Activated CD4-positive, alpha-beta memory T cell treated with anti-CD3 and anti-CD28 coated beads, Interleukin-2, amount 10 ng/mL, durations not matched to agents 7 days and 5 days (primary cell): ENCODE measurements at places on chromosomes 5 and 9.

DNA sequence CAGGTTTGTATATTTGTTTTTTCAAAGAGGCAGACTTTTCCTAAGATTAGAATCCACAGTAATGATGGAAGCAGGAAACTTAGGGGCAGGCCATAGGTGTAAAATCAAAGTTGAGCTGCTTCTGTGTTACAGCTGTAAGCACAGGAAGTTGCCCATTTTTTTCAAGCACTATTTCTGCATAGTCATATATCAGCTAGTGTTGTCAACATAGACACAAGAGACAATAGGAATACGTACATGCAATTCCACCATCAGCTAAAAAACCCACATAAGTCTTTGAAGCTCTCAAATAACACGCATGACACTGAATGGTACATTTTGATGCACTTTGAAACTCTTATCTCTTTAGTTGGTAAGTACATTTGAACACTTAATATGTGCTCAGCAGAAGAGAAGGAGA lies 20.2 kb upstream of the SMIM15 start:
- no peak for DNase-seq

- DNase-seq, result no peak
Measured at GRCh38 chr9:95133325-95133705, 184.2 kb downstream of the FANCC start.

DNA sequence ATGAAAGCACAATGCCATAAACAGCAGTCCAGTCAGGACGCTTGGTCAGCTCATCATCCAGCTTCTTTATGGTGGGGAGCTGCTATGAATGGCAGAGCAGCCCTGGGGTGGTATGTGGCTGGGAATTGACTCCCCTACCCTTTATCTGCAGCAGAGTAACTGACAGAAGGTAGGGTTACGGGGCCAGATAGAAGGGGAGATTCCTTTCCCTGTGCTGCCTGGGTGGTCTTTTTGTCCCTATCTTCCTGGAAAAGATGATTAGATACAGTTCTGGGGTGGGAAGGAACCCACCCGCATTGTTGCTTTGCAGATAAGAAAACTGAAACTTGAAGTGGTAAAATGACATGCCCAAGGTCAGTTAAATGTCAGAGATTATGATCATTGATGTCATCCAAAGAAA lies 405.5 kb downstream of the ARHGEF28 start:
- no peak for DNase-seq

DNA sequence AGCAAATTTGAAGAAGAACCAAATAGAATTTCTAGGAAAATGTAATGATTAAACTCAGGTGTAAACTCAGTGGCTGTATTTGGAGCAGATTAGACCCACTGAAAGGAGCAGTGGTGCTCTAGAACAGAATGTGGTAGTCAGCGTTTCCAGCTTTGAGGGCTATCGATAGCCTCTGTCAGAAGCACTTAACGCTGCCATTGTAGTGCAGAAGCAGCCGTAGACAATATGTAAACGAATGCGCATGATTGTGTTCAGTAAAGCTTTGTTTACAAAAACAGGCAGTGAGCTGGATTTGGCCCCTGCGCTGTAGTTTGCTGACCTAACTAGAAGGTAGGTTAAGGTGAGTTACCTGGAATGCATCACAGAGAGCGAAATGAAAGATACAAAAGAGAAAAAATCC lies 72.0 kb downstream of the FAM78A start:
- DNase-seq, result no peak

DNA sequence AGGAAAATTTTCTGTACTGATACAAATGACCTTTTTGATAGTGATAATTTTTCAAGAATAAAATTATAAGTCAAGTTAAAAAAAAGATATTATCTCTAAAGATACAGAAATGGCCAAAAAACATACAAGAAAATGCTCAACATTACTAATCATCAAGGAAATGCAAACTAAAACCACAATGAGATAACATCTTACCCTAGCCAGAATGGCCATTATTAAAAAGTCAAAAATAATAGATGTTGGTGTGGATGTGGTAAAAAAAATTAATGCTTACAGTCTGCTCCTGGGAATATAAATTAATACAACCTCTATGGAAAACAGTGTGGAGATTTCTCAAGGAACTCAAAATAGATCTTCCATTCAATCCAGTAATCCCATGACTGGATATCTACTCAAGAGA lies 22.9 kb upstream of the PTGER4 start:
- no peak for DNase-seq

GRCh38 chr5:180169248-180170105 lies 39.5 kb downstream of the RASGEF1C start:
- no peak for DNase-seq

DNA sequence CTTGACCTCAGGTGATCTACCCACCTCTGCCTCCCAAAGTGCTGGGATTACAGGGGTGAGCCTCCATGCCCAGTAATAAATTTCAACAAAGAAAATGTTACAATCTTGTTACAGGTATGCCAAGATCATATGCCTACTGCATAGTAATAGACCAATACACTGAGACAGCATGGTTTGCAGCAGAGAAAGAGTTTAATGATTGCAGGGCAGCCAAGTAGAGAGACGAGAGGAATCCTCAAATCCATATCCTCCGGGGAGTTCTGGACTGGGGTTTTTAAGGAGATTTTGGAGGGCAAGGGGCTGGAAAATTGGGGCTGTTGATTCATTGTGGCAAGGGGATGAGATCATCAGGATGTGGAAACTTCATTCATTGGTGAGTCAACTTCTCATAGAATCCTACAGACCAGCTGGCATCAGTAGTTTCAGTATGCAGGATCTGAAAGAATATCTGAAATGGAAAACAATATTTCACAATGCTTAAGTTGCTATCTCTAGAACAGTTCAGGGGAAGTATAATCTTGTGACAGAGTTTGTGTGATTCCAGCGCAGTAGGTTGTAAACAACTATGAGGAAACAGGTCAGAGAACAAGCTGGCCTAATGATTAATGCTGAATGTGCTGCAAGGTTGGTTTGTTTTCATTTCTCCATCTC lies 14.8 kb upstream of the TUT7 start:
- no peak for DNase-seq

DNA sequence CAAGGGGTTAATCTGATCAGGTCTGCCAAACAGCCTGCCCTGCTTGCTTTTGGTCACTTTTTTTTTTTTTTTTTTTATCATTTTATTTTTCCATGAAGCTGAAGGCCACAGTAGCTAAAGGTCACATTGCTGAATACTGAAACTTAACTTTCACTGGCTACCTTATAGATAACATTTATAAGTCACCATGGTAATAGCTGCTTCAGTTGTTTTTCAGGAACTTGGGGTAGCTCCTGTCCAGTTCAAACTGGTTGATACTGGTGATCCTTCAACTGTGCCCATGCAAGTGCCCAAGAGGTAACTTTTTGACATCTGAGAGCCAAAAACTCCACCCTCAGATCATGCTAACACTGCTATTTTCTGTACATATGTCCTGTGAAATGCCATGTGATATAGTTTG lies 68.3 kb upstream of the RGS7BP start:
- no peak for DNase-seq

DNA sequence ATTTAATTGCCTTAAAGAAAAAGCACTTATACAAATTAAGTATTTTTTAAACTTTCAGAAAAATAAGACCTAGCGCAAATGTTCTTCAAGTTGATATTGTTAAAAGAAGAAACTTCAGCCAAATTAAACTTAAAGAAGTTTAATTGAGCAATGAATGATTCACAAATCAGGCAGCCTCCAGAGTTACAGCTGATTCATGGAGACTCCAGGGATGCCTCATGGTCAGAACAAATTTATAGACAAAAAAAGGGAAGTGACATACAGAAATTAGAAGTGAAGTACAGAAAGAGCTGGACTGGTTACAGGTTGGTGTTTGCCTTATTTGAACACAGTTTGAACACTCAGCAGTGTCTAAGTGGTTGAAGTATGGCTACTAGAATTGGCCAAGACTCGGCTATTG lies 60.3 kb downstream of the CDKN2A start:
- no peak for DNase-seq

GRCh38 chr5:146238973-146239372 lies 35.6 kb downstream of the RBM27 start:
- DNase-seq, result no peak

DNA sequence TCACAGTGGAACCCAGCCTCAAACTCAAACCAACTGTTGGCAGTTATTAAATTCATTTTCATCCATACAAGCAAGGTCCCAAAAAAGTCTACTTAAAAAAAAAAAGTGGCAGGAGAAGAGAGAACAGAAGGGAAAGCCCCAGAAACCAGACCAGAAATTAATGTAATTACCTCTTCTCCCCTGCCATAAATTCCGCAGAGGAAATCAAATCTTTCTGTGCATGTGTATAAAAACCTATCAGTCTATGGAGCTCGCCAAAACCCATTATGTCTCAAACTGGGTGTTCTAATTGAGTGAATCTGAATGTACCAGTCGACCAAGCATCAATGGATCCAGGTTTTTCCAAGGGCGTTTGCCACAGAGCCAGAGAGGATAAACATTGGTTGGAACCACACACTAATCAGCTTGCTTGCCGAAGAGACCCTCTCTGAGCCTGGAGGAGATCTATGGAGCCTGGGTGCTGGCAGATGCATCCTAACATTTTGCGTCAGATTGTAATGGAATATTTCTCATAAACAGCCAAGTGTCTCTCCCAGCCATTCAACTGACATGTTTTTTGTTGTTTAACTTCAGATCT lies 7.9 kb upstream of the HAND1 start:
- DNase-seq, result no peak

DNA sequence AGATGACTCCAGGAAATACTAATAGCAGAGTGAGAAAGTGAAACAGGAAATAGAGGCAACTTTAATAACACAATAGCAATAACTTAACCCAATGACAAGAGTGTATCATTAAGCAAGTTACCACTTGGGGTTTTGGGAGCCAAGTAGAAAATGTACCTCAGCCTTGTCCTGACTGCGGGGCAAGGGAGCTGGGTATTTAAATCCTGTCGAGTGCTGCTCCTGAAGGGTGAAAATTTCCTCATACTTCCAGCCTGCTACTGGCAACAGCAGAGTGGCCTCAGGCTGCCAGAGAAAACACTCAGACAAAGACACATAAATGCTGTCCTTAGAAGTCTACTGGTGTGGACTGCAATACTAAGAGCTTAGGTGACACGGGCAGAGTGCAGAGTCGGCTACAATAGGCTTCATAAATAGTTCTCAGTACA lies 112.5 kb upstream of the EMB start:
- no peak for DNase-seq

DNA sequence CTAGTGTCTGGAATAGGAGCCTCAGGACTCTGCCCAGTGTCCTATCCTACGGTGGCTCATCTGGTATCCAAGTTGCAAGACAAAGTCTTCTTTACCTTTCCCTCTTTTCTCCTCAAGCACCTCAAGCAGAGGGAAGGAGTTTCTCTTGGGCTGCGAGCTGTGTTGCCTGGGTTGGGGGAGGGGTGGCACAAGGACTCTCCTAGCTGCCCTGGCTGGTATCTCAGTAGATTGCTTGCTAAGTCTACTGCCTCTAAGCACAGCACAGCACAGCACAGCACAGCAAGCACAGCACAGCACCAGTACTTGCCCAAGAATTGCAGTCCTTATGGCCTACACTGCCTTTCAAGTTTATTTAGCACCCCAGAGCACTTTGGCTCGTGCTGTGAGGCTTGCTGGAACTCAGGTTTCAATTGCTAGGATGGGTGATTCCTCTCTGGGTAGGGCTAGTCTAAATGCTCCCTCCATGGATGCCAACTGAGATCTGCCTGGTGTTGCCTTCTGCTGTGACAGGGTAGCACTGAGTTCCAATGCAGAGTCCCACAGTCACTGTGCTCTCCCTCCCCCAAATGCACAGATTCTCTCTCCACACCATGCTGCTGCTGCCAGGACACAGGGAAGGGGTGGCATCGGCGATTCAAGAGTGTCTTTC lies 213.1 kb upstream of the POU5F2 start:
- DNase-seq, result no peak

GRCh38 chr9:131677444-131678180 lies 62.3 kb downstream of the RAPGEF1 start:
- DNase-seq, result peak; percentile 28

DNA sequence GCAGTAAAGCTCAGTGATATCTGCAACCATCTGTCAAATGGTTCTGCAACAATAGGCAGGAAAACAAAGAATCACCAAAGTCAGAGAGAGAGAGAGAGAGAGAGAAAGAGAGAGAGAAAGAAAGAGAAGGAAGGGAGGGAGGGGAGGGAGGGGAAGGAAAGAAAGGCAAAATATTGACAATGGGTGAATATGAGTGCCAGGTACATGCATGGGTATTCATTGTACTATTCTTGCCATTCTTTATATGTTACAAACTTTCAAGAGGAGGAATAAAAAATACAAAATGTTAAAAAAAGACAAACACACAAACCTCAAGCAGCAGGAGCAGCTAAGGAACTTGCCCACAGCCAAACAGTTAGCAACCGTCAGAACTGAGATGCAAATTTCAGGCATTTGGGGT lies 350.8 kb upstream of the RFX3 start:
- DNase-seq, result no peak

GRCh38 chr9:108642871-108643270 lies 212.9 kb downstream of the ACTL7B start:
- no peak for DNase-seq

DNA sequence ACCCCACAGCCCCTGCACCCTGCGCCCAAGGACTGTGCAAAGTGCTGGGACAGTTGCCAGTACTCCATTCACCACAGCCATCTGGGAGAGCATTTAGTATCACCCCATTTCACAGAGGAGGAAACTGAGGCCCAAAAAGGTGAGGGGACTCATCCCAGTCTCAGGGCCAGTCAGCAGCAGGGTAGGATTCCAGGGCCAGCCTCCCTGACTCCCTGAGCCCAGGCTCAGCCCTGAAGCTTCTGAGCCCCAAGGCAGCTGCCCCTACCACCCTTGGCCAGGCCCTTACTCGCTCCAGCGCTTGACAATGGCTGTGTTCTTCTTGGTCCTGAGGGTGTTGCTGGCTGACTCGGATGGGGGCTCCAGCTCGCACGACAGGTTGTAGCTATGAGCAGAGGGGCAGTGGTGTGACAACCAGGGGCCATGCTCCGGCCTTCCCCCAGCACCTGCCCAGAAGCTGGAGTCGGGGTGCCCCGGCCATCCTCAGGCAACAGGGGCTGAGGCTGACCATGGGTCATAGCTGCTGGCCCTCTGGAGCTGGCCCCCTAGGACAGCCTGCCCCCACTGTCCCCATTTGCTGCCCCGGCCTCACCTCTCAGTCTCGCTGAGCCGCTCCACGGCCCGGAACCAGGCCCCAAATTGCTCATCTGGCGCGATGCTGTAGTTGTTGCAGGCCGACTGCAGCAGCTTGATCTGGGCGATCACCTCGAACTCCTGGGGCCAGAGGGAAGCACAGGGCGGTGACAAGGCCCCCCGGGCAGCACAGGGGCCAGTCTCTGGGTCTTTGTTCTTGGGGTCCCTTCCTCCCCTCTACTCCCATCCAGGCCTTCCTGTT lies 18.6 kb downstream of the RALGDS start:
- DNase-seq, result no peak

GRCh38 chr5:43401827-43402226 lies 10.4 kb downstream of the CCL28 start:
- DNase-seq, result no peak

- DNase-seq, result no peak
Measured at GRCh38 chr5:68214482-68215207, 911 bp upstream of the PIK3R1 start.

DNA sequence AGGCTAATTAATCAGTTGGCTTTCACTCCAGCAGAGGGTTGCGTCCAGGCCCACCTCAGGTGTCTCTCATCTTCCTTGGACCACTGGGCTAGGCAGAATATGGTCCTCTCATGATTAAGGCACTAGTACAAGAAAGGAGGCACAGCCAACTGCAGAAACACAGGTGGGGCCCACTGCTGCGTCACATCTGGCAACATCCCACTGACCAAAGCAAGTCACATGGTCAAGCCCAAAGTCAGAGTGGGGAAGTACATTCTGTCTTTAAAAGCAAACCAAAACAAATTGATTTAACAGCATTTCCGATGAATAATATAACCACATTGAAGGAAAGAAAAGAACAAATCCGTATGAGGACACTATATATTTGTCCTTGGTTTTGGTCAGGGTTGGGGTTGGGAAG lies 28.0 kb upstream of the UBTD2 start:
- no peak for DNase-seq
